ENCODE measurements at places on chromosomes 7 and 10.

DNA sequence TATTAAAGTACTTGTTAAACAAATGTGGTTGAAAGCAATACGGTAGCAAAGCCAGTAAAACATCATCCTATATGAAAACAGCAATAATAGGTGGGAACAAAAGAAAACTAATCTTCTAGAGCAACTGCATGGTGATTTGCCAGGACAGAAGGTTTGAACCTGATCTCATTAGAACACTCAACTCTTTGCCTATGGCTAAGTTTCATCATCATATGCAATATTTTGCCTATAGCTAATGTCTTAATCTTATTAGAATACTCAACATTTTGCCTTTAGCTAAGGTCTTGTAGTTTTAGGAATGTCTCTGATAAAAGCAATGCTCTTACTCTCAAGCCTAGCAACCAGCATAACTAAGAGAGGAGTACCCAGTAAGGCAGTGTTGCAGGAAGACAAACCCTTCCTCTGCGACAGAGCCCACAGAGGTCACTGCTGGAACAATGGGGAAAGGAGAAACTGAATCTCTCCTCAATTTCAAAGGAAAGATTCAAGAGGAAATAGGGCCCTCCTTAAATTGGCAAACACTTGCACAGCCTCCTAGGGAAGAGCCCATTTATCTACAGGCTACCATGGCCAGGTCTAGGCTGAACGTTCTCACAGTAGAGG is 38.3 kb downstream of the CADPS2 start:
- no peak for DNase-seq

GRCh38 chr7:142496545-142496991 is 238.7 kb upstream of the PRSS58 start:
- DNase-seq, result no peak

DNA sequence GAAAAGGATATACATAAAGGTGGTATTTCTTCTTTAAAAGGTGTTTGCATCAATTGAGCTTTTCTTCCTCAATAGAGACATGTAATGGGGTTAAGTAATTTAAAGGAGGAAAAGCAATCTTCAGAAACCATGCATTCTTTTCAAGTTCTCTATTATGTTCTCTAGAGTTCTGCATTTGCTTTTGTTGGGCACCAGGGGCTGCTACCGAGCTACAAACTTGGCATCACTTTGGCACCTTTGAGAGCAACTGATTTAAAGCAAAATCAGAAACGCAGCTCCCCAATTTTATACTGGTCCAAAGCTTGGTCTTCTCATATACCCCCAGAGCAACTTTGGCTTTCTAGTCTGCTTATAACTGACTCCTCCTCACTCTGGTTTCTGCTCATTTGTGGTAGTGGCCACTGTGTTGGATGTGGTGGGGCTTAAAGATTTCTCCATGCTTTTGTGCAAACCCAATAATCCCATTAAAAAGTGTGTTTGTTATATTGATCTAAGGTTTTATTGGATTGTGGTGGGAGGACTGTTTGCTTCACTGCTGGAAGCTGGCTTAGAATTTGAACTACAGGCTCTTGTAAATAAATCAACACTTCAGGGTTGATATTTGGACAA is 712.1 kb downstream of the PHTF2 start:
- DNase-seq, result peak; percentile 32

DNA sequence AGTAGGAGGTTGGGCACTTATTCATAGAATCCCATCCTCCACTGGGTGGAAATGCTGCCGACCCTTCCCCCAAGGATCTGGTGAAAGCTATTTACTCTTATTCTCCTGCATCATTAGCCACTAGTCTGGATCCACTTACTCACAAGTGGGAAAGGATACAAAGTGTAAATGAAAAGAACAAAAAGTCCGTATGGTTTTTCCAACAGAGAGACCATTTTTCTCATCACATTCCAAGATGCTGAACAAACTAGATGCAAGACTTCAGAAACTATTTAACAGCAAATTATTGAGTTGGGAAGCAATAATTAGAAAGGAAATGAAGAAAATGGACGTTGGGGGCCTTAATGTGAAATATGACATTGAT is 242.4 kb upstream of the GLI3 start:
- no peak for DNase-seq

DNA sequence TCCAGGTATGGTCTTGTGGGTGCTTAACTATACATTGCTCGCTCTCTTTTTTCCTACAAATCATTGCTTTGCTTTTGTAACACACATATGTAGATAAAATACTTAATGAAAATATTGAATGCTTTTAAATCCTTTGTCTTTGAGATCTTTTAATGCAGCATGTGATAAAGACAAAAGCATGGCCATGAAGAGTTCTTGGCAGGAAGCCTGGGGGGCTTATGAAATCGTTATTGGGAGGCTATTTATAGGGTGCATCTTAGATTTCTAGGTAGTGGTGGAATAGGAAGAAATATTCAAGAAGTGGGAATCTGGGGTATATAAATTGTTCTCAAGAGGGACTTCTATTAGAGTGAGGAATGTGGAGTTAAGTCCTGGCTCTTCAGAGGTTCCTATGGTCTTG is 21.9 kb downstream of the UBE2D1 start:
- no peak for DNase-seq

GRCh38 chr7:101953248-101953819 is 135.9 kb downstream of the CUX1 start:
- DNase-seq, result peak; percentile 86

GRCh38 chr10:95841661-95842498 is 65.9 kb upstream of the CC2D2B start:
- peak; percentile 13 for DNase-seq

GRCh38 chr10:96097865-96098264 is 32.2 kb upstream of the ZNF518A start:
- DNase-seq, result no peak

- DNase-seq, result no peak
These were observed 190.1 kb upstream of the GDF10 start for GRCh38 chr10:47109906-47110305.

DNA sequence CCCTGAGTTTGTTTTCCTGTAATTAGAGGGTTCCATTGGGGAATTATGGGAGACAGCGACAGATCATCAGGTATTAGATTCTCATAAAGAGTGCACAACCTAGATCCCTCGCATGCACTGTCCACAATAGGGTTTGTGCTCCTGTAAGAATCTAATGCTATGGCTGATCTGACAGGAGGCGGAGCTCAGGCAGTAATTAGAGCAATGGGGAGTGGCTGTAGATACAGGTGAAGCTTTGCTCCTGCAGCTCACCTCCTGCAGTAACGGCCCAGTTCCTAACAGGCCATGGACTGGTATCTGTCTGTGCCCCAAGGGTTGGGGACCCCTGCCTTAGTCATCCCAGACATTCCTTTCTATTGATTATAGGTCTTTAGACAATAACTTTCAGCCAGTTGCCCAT is 894 bp upstream of the ZSCAN21 start:
- DNase-seq, result no peak

DNA sequence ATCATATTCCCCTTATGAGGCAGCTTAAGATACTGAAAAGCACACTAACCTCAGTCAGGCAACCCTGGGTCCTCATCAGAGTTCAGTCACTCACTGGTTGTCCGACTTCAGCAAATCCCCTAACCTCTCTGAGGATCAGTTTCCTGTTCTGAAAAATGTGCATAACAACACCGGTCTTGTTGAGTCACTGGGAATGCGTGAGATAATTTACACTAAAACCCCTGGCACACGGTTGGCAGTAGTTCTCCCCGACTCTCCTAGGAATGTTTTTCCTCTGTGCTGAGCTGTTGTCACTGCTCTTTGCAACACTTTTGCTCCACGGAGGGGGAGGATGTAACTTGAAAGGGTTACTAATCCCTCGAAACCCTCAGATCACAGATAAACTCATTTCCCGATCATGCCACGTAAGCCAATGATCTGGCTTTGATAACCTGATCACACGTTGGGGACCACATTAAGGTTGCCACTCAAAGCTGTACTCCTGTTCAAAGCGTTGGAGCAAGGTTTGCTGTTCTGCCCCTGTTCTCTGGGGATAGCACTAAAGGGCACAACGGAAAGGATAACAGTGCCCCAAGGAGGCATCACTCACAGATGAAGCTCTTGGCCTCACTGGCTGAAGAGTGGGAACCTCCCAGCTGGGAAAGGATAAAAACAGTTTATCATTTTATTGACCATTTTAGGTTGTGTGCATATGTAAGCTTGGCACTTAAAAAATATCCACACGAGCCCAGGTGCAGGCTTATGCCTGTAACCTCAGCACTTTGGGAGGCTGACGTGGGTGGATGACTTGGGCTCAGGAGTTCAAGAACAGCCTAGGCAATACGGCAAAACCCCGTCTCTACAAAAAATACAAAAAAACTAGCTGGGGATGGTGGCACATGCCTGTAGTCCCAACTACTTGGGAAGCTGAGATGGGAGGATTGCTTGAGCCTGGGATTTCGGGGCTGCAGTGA is 5.0 kb upstream of the RBM17 start:
- no peak for DNase-seq

- DNase-seq, result no peak
These were observed 436.2 kb upstream of the IGFBP3 start for GRCh38 chr7:46357290-46357689.

- DNase-seq, result no peak
These were observed 756.4 kb upstream of the MBL2 start for GRCh38 chr10:53528974-53529373.

GRCh38 chr7:93980744-93981479 is 23.2 kb downstream of the BET1 start:
- no peak for DNase-seq

DNA sequence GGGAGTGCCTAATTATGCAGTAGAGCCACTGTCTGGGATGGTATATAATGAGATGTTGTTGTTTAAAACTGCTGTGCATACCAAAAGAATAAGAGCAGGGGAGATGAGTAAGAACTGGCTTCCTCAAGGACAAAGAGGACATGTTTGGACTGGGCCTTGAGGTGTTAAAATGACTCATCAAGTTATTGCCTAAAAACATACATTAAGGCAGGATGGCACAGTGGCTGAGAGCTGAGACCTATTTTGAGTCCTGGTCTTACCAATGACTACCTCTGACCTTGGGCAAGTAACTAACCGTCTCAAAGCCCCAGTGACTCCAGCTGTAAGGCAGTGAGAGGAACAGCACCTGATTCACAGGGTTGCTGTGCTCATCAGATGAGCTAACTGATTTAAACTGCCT is 71.1 kb downstream of the CFAP58 start:
- DNase-seq, result no peak

DNA sequence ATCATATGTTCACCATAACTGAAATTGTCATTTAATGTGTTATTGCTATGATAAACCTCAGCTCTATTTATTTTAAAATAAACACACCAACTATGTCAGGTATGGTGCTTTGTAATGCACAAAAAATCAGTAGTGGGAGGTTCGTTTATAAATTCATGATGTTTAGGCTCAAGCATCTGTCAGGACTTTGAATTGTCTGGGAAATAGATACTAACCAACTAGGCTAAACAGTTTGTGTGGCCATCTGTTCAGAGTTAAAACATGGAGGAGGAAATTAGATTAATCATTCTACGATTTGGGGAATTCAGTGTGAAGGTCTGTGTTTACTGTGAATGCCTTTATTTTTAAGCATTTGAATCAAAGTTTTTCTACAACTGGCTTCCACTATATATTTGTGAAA is 212.6 kb upstream of the FZD8 start:
- no peak for DNase-seq

DNA sequence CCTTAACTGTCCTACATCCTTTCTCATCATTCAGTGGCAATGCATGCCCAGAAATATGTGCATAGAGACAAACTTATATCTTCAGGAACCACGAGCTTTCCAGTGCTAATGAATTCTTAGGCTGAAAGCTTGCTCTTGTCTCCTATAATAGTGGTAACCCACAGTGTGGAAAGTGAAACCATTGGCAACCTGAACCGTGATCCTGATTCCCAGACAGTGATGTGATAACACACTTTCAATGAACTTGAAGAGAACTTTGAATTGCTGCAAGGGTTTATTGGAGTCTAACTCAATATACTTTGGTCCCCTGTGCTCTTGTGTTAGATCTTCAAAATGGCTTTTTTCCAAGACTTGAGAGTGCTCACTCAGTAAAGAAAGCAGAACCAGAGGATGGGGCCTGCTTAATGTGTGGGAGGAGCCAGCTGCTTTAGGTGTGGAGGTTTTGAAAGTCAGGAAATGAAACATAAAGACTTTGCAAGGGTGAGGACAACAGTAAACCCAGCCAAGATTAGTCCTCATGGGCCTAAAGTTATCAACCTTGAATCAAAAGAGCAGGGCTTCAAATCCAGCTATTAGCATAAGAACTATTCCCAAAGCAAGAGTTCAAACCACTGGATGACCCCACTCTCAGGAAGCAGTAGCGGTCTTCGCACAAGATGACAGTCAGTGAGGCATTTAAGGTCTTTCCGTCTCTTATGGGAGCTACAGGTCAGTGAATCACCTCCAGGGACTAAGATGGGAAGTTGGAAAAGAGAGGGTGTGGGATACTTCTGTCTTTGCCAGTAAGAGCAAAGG is 332.4 kb upstream of the NRP1 start:
- no peak for DNase-seq

DNA sequence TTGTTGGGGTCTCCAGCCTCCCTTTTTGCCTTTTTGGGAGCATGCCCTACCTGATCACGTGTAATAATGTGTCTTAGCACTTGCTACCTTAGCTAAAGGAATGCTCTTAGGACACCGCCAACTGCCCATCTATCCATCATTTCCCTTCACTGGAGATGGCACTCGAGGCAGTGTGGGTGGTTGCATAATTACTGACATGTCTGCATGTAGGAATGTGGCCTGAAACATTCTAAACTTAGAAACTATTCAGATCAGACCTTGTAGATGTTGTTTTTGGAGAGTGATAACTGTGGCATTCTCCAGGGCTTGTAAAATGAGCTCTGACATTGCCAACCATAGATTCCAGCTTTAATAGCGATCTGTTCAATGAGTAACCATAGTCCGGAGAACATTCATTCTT is 365.8 kb downstream of the BBS9 start:
- peak; percentile 83 for DNase-seq

DNA sequence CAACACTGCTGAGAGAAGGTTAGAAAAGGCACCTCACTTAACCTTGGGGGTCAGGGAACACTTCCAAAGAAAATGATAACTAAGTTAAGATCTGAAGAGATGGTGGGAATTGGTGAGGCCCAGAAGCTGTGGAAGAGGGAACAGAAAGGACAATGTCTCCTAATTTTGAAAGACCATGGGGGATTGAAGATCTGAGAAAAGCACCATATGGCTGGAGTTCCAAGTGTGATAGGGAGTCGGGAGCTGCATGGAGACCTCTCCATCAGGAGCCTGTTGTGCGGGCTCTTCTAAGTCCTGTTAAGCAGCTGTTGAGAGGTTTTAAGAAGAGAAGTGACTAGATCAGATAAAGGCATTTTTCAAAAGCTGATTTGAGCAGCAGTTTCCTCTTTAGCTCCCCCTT is 254.3 kb downstream of the CDK14 start:
- DNase-seq, result no peak

GRCh38 chr7:67377939-67378862 is 381.6 kb downstream of the TYW1 start:
- DNase-seq, result peak; percentile 29

DNA sequence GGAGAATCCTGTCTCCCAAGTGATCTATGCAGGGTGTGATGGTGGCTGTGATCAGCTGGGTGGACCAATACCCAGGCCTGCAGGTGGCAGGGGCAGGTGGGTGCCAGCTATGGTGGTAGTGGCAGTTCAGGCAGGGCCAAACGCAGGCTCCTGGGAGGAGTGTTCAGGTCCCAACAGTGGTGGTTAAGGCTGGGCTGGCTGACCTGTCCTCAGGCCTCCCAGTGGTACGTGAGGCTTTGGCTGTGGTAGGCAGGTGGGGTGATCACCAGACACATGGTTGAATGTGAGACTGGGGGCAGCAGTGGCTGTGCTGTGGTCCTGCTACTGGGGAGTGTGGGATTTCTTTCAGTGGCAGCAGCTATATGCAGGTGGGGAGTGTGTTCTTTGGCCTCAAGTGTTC is 126.7 kb upstream of the STARD3NL start:
- DNase-seq, result no peak
